ENCODE measurements at places on chromosomes 3 and 15.

GRCh38 chr3:14388201-14388600, 14.2 kb upstream of the SLC6A6 start:
- no peak for DNase-seq

GRCh38 chr3:125681146-125681545, 85.8 kb upstream of the OSBPL11 start:
- DNase-seq, result no peak

- DNase-seq, result no peak
Observed at GRCh38 chr3:100518983-100519382, 26.6 kb downstream of the TMEM45A start.

- DNase-seq, result no peak
Observed at GRCh38 chr15:82012908-82013307, 32.9 kb downstream of the MEX3B start.

DNA sequence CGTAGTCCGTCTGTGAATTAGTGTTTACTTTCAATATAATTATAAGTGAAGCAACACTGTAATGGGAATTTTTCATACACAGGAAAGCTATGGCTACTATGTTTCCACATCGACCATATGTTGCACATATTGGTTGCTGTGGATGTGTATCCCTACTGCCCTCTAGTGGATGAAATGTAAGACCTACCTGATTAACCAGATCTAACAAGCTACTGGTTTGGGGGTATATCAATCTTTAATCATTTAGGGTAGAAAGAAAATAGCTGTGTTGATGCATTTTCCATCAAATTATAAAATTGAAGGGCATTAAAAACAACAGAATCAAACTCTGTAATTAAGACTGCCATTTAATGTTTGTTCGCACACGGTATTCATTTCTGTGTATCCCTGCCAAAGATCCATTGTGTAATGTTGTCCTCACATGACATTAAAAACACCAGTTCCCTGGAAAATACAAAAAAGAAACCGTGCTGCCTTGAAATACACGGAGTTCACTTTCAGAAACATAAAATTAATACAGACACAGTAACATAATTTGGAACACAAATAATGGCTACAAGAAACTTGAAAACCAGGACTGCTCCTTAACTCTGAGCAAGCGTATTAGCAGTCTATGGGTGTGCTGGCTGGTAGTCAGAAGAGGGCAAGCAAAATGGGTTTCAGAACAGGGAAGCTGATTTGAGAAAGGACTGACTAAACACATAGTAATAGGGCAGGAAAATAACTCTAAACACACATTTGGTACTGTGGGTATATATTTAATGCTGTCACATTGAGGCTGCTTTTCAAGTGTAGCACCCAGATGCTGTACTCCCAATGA, 125.1 kb downstream of the TIGIT start:
- no peak for DNase-seq

DNA sequence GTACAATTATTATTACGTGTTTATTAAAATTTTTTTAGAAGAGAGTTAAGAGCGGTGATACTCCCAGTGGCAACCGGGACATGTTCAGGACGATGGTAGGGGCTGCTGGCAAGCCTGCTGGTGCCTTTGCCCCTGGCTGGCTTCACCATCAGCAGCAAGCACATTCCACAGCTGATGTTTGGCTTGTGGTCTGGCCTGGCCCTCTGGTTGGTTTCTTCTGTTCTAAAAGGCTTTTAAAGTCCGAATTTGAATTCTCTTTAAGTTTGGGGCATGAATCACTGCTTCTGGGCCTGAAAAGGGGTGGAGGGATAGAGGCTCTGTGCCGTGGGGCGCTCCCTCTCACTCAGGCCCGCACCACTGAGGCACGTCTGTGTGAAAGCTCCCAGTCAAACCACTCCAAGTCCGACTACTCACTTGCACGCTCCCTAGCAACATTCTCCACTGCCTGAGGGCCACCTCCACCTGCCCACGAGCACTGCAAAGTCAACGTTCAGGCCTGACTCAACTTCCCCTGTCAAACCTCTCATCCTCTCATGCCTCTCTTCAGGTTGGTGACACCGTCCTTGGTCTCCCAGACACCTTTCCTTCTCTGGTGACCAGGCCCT, 10.1 kb downstream of the ITGA11 start:
- DNase-seq, result no peak

- no peak for DNase-seq
Observed at GRCh38 chr3:98003306-98003969, 31.2 kb upstream of the RIOX2 start.

DNA sequence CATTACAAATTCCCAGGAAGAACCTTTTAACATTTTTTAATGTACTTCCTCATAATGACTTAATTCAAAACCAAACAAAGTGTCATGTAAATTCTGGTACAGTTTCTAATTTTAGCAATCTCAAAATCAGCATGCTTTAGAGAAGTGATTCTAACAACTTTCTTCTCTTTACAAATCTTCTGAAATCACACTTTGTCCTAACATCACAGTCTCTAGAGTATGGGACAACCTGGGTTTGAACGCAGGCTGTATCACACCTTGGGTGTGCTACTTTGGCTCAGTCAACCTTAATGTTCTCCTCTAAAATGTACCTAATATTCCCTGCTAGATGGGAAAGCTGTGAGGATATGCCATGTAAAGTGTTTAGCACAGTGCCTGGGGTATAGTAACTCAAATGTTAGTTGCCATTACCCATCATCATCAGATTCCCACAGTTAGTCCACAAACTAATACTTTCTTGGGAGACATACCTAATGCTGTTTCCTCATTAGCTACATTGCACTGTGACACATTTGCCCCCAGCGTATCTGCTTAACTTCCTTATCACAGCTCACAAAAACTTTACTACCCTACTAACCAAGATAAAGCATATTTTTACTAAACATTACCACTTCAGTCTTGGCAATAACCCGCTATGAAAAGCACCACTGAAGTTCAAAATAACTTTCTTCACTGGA, 3.1 kb downstream of the TSPAN3 start:
- no peak for DNase-seq
